ENCODE measurements at places on chromosomes 12 and 14. TPM values are rescaled to one million over a fixed set of nuclear protein-coding genes. Genes with fewer than 3 reads are reported as not detected.

GRCh38 chr12:67609226-67609870 is 39.2 kb upstream of the DYRK2 start:
- no peak for DNase-seq

The PSMC1 gene
- 107 TPM for total RNA-seq

- DNase-seq = no peak
These were observed 125.2 kb downstream of the PAPOLA start for GRCh38 chr14:96627386-96627785.

The NRXN3 gene
- 0.84 TPM for total RNA-seq

DNA sequence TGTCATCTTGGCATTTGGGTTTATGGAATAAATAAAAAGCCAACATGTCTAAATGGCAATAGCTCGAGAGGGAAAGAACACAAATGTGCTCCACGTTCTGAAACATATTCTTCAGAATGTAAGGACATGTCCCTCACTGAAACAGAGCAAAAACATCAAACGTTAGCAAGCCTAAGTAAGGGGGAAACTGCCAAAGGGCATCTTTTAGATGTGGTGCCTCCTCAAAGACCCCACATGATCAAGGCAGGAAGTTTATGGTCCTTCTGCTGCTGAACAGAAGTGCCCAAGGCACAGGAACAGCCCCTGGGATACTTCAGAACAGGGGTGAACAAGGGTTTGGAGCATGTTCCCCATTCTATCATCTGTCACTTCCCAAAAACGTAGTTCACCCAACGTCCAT is 227.0 kb downstream of the ANO2 start:
- DNase-seq = no peak

The IL23A gene
- 0.55 TPM for total RNA-seq

DNA sequence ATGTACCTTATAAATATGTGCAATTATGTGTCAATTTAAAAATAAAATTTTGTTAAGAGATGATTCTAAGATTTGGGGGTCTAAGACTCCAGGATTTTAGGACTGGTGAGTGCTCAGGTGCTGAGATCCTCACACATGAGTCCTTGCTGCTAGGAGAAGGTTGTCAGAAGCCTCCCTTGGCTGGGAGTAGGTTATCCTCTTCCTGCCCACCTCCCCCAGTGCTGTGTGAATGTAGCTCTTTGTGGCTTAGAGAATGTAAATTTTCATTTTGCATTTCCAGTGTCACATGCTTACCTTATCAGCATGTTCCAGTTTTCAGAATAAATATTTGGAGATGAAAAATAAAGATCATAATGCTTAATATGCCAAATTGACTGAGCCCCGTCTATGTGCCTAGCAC is 114.2 kb upstream of the MDM1 start:
- DNase-seq = no peak

DNA sequence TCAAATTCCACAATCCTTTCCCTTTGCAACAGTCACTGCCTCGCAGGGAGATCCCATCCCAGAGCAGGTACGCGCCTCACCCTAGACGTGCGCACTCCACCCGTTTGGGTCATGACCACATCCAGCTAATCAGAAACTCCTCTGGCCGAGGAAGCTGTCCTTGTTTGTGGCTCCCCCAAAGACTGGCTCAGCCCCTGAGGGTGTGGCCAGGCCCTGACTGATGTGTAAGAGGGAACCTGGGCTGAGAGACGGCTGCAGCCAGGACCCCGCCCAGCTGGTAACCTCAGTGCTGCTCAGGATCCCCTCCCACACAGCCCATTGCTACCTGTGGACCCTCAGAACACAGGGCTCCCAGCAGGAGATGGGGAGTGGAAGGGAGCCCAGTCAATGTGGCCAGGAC is 183.2 kb upstream of the SFSWAP start:
- DNase-seq = no peak

The FOXG1 gene
- total RNA-seq = not detected

- DNase-seq = no peak
These were observed 347.4 kb downstream of the DPF3 start for GRCh38 chr14:72546344-72547016.

- no peak for DNase-seq
These were observed 144.6 kb downstream of the RAD51B start for GRCh38 chr14:67963960-67964812.
